ENCODE measurements at places on chromosomes 2 and 18. TPM values are rescaled to one million over a fixed set of nuclear protein-coding genes. Genes with fewer than 3 reads are reported as not detected.

The EPAS1 gene
- 13.4 TPM for total RNA-seq

The KLF11 gene
- total RNA-seq = 11.1 TPM

The HOXD8 gene
- total RNA-seq = not detected

The CD226 gene
- total RNA-seq = 1.8 TPM

The SERPINB4 gene
- not detected for total RNA-seq

The XIRP2 gene
- total RNA-seq = 0.92 TPM

The MLPH gene
- total RNA-seq = 0.69 TPM

The SRD5A2 gene
- 0.23 TPM for total RNA-seq

The TMEM18 gene
- 30.9 TPM for total RNA-seq

The OTOS gene
- total RNA-seq = not detected

The CAPN13 gene
- 0.23 TPM for total RNA-seq

The SCN2A gene
- 252 TPM for total RNA-seq

The ANO7 gene
- 0.46 TPM for total RNA-seq

The RAD51AP2 gene
- total RNA-seq = 1.2 TPM

The SKOR2 gene
- 0.23 TPM for total RNA-seq

The ARHGAP28 gene
- total RNA-seq = 10.1 TPM

The CTIF gene
- total RNA-seq = 65.3 TPM

The PLEKHH2 gene
- 7.6 TPM for total RNA-seq

The UCN gene
- 0.92 TPM for total RNA-seq

The GREB1L gene
- total RNA-seq = 11.1 TPM

The MC5R gene
- 0.69 TPM for total RNA-seq

The FOXD4L1 gene
- total RNA-seq = 0.69 TPM

The FOXI3 gene
- not detected for total RNA-seq

The FBXO36 gene
- 12.7 TPM for total RNA-seq

The MARS2 gene
- 9.9 TPM for total RNA-seq

The AQP12A gene
- not detected for total RNA-seq

The HRH4 gene
- 0.23 TPM for total RNA-seq

The ASPRV1 gene
- total RNA-seq = 3.0 TPM

The EFR3B gene
- total RNA-seq = 72.9 TPM

The RNF152 gene
- total RNA-seq = 144 TPM

The MCEE gene
- 9.0 TPM for total RNA-seq

The ZSWIM2 gene
- 0.23 TPM for total RNA-seq

The NT5DC4 gene
- not detected for total RNA-seq

The OSR1 gene
- 2.5 TPM for total RNA-seq

The DPYSL5 gene
- 181 TPM for total RNA-seq

The IMP4 gene
- total RNA-seq = 40.1 TPM

The ASB18 gene
- total RNA-seq = 1.6 TPM

The GPR17 gene
- total RNA-seq = 28.6 TPM

The SP5 gene
- total RNA-seq = 2.3 TPM

The IGFBP5 gene
- 59.3 TPM for total RNA-seq

The DOK6 gene
- 80.7 TPM for total RNA-seq

The CCDC102B gene
- total RNA-seq = 21.2 TPM

The KCTD18 gene
- total RNA-seq = 11.5 TPM

The VWC2L gene
- total RNA-seq = 30.0 TPM

The MC4R gene
- total RNA-seq = 14.8 TPM

The GFPT1 gene
- total RNA-seq = 104 TPM

The CFC1 gene
- total RNA-seq = 9.2 TPM

The RGPD6 gene
- 112 TPM for total RNA-seq

The PASK gene
- 14.3 TPM for total RNA-seq

The C1GALT1C1L gene
- total RNA-seq = 0.92 TPM

The CPS1 gene
- 3.2 TPM for total RNA-seq

The ST8SIA5 gene
- 7.8 TPM for total RNA-seq

The GCA gene
- total RNA-seq = 28.1 TPM

The NEB gene
- 3.2 TPM for total RNA-seq

The PARD3B gene
- 16.8 TPM for total RNA-seq

The ELOA2 gene
- total RNA-seq = not detected
